ENCODE measurements at places on chromosomes 16 and 17.

DNA sequence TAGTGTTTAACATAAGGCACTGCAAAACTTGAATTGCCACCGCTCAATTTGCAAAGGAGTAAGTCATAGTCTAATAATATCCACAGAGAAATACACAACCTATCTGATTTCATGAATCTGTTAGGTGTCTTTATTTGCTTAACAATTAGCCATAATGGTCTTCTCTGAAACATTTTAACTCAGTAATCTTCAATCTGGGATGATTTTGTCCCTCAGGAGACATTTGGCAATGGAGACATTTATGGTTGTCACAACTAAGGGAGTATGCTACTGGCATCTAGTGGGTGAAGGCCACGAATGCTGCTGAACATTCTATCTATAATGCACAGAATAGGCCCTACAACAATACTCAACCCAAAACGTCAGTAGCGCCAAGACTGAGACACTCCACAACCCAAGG is 4.3 kb downstream of the UBE2G1 start:
- no peak for DNase-seq

GRCh38 chr17:4721203-4722135 is 9.8 kb upstream of the MED11 start:
- DNase-seq, result no peak

GRCh38 chr17:40516581-40517285 is 15.3 kb upstream of the TNS4 start:
- peak; percentile 93 for DNase-seq

- DNase-seq, result no peak
Observed at GRCh38 chr16:69040144-69040909, 65.1 kb upstream of the HAS3 start.

GRCh38 chr16:11407047-11407982 is 62.1 kb downstream of the RMI2 start:
- peak; percentile 75 for DNase-seq

DNA sequence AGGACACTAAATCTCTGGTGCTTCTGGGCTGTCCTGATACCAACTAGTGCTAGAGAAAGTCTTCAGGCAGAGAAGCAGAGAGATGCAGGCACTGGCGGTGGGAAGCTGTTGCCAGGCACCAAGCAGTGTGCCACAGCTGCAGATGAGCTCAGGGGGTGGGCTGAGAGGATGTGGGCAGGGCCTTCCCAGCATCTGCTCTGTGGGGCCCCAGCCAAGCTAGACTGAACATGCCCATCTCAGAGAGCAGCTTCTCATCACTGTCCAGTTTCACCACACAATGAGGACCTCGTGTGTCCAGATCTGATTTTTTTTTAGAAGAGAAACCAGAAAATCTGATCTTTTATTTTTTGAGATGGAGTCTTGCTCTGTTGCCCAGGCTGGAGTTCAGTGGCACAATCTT is 17.1 kb downstream of the PSKH1 start:
- DNase-seq, result peak; percentile 41

- no peak for DNase-seq
Observed at GRCh38 chr16:81558444-81559175, 114.0 kb downstream of the CMIP start.

DNA sequence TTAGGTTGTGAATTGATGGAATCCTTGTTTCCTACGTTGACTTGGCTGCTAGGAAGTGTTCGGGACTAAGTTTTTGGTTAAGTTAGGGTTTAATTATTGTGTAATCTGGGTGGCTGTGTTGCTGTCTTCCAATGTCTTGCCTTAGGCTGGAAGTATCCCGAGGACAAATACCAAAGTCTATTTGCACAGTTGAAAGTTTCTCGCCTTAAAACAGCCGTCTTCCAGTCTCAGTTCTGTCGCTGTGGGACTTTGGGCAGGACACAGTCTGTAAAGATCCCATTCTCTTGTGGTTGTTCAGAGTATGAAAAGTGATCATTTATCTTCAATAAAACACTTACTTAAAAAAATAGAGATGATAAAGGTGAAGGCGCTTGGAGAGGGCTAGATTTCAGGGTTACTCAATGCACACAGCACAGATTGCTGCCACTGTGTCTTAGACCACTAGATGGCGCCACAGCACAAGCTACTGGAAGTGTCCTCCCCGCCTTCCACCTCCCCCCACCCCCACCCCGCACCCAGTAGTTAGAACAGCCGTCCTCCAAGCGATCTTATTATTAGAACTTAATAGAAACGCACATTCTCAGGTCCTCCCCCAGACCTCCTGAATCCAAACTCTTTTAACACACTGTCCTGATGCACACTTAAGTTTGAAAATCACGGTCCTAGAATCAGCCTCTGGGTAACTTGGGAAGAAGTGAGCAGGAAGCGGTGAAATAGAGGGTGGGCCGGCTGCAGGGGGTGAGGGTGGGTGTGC is 45.8 kb downstream of the AKAP1 start:
- peak; percentile 83 for DNase-seq

- DNase-seq, result no peak
Observed at GRCh38 chr17:42891539-42892152, 9.0 kb upstream of the G6PC1 start.

DNA sequence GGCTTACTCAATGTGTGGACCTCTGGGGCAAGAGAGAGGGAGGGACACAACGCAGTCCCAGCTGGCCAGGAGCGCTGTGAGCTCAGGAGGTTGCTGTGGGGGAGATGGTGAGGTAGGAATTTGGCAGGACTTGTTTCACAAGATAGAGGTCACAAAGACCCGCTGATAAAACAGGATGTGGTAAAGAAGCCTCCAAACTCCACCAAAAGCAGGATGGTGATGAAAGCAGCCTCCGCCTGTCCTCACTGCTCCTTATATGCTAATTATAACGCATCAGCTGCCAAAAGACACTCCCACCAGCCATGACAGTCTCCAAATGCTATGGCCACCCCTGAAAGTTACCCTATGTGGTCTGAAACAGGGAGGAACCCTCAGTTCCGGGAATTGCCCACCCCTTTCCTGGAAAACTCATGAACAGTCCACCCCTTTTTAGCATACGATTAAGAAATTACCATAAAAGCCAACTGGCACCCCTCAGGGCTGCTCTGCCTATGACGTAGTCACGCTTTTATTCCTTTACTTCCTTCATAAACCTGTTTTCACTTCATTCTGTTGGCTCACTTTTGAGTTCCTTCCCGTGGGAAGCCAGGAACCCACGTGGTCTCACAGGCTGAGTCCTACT is 5.3 kb upstream of the EIF4A3 start:
- peak; percentile 20 for DNase-seq

DNA sequence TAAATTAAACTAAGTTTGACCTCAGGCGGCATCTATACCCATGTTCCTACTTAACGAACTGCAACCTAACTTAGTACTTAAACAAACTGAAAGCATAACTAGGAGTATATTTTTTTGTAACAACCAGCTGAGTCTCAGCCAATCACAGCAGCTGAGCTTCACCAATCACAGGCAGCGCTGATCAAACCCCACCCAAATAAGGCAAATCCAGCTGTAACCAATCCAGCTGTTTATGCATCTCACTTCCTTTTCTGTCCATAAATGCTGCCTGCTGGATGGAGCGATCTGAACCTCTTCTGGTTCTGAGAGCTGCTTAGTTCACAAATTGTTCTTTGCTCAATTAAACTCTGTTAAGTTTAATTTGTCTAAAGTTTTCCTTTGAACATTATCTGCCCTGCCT is 131.3 kb downstream of the PMP22 start:
- no peak for DNase-seq

DNA sequence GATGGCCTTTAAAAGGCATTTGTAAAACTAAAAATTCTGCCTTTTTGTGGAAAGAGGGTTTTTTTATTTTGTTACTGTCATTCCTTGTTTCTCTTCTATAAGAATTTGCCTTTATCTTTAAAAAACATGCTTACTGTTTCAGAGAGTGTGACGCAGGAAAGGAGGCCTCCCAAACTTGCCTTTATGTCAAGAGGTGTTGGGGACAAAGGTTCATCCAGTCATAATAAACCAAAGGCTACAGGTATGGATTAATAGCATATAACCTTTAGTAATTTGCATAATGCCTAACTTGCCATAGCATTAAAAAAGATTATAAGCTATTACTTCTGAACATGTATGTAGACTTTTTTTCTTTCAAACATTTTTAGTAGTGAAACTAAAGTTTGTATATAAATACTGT is 34.2 kb downstream of the CYLD start:
- DNase-seq, result no peak

DNA sequence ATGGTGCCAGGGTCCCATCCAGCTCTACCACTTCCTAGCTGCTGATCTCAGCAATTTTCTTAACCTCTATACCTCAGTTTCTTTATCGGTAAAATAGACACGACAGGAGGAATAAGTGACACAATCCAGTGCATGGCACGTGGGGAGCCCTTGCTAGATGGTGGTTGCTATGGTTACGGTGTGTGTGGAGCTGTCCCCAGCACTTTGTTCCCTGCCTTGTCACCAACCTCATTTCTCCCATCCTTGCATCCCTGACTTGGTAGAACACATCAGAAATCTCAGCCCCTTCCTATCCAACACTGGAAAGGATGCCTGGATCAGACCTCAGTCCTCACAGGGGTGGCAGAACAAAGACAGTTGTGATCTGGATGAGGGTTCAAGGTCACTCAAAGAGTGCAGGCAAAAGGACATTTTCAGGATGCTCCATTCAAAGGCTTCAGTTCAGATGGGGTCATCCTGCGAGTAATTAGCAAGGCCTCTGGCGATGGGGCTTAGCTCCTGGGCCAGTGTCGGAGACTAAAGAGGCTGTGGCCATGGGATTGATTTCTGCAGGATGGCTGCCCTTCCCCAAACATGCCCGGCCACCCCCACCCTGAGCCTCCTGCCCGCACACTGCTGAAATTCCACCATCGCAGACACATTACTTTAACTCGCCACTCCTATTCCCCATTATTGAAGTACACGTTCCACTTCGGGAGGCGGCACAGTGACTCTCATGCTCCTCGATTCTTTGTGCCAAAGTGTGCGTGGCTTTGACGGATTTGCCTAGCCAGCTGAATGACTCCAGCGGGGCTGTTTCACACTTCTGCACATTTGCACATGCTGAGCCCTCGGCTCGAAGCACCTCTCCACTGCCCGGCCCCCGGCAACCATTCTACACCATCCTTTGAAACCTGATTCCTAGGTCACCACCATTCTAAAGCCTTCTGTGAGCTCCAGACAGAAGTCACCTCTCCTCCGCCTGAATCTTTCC is 40.3 kb downstream of the WNT3 start:
- DNase-seq, result no peak

GRCh38 chr17:40326014-40326831 is 17.2 kb downstream of the RARA start:
- peak; percentile 78 for DNase-seq

DNA sequence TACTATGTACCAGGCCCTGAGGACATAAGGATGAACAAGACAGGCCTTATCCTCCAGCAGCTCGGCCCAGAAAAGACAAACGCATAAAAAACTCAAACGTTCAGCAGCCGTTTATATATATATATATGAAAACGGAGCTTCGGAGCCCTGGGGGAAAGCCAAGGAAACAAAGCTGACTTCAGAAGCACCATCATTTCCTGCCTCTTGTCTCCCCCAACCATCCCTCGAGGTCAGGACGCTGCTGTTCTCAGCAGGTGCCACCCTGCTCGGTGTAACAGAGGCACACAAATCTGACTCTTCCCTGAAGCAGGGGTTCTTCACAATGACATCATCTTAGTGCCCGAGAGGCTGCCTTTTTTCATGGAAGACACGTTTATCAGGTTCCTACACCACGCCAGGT is 146.9 kb downstream of the ZNF423 start:
- DNase-seq, result no peak

DNA sequence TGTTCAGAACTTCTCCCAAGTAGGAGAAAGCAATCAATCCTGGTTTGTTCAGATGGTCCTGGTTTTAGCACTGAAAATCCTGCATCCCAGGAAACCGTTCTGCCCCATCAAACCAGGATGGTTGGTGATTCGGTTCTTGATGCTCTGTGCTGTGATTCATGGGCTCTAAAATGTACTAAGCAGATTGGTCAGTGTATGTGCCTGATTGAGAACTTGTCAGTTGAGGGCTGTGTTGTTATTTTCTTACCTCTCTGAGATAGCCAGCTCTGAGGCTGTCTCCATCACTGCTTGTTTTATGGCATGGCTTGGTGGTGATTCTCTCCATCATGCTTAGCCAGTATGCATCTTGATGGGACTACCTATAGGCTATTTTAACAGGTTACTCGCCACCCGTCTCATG is 246.9 kb upstream of the RBFOX1 start:
- no peak for DNase-seq

DNA sequence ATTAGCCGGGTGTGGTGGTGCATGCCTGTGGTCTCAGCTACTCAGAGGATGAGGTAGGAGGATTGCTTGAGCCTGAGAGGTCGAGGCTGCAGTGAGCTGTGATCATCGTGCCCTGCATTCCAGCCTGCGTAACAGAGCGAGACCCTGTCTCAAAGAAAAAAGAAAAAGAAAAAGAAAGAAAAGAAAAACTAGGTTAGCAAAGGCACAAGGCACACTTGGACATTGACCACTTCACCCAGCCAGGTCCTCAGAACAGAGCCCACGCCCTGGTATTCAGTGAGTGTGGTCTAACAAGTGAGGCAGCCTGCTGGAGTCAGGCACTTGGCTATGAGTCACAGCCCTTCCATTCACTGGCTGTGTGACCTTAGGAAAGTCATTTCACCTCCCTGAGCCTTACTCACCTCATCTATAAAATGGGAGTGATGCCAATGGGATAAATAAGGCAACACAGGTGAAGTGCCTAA is 10.4 kb downstream of the MILR1 start:
- DNase-seq, result no peak

- DNase-seq, result no peak
Observed at GRCh38 chr17:10420811-10421210, 939 bp downstream of the MYH8 start.

GRCh38 chr17:57906910-57907309 is 48.3 kb downstream of the CUEDC1 start:
- DNase-seq, result no peak

DNA sequence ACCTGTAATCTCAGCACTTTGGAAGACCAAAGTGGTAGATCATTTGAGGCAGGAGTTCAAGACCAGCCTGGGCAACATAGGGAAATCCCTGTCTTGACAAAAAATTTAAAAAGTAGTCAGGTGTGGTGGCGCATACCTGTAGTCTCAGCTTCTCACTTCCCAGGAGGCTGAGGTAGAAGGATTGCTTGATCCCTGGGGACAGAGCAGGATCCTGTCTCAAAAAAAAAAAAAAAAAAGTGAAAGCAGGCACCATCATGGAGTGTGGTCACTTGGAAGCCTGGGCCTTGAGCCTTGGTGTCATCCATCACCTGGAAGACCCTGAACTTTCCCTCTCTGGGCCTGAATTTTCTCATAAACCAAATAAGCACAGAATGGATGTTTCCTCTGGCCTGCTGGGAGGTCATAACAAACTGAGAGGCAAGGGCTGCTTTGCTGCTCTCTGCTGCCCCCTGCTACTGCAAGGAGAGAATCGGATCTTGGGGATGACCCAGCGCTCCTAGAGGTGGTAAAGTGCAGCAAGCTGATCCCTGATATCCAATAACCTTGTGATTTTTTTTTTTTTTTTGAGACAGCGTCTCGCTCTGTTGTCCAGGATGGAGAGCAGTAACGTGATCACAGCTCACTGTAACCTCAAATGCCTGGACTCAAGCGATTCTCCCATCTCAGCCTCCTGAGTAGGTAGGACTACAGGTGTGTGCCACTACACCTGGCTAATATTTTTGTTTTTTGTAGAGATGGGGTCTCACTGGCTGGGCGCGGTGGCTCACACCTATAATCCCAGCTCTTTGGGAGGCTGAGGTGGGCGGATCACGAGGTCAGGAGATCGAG is 75.9 kb upstream of the RNU2-1 start:
- no peak for DNase-seq

- DNase-seq, result no peak
Observed at GRCh38 chr17:76537578-76538280, at the start of gene CYGB. TSS of gene CYGB (minus strand) at chr17:76537709. CDS start at chr17:76537542, 167 bp downstream.
